ENCODE measurements at places on chromosomes 11 and 22.

DNA sequence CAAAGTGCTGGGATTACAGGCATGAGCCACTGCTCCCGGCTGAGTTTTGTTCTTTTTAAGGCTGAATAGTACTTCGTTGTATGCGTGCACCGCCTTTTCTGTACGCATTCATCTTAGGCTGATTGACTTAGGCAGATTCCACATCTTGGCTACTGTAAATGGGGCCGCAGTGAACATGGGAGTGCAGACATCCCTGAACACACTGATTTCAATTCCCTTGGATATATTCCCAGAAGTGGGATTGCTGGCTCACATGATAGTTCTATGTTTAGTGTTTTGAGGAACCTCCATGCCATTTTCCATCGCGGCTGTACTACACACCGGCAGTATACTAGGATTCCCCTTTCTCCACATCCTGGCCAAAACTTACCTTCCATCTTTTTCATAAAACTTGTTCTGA lies 10.4 kb upstream of the ZNF74 start:
- no peak overlapping the region for H3K4me3 ChIP-seq
- H3K36me3 ChIP-seq: no peaks in the 10 kb centered on the region
- H3K27me3 ChIP-seq: peaks cover 2% of the 10 kb centered on the region
- H3K4me1 ChIP-seq: no peaks in the 10 kb centered on the region

- H3K4me3 ChIP-seq: no peak overlapping the region
- peaks cover 4% of the 10 kb centered on the region for H3K36me3 ChIP-seq
- peaks cover 21% of the 10 kb centered on the region for H3K4me1 ChIP-seq
- no peaks in the 10 kb centered on the region for H3K27me3 ChIP-seq
- H3K27ac ChIP-seq: no peak overlapping the region
Measured at GRCh38 chr11:125516245-125516644, 20.2 kb upstream of the FEZ1 start.

- H3K27ac ChIP-seq: no peak overlapping the region
- DNase-seq: no peak
- no peaks in the 10 kb centered on the region for H3K4me1 ChIP-seq
- peaks cover 2% of the 10 kb centered on the region for H3K27me3 ChIP-seq
- H3K36me3 ChIP-seq: peaks cover 3% of the 10 kb centered on the region
- H3K4me3 ChIP-seq: no peak overlapping the region
Measured at GRCh38 chr11:72497731-72498130, 63.4 kb upstream of the CLPB start.

- peaks cover 5% of the 10 kb centered on the region for H3K36me3 ChIP-seq
- no peak overlapping the region for H3K27ac ChIP-seq
- no peak for DNase-seq
- peaks cover 18% of the 10 kb centered on the region for H3K4me1 ChIP-seq
- H3K4me3 ChIP-seq: peak overlapping the region; percentile 98
Measured at GRCh38 chr11:47377571-47378009, 757 bp downstream of the SPI1 start.

DNA sequence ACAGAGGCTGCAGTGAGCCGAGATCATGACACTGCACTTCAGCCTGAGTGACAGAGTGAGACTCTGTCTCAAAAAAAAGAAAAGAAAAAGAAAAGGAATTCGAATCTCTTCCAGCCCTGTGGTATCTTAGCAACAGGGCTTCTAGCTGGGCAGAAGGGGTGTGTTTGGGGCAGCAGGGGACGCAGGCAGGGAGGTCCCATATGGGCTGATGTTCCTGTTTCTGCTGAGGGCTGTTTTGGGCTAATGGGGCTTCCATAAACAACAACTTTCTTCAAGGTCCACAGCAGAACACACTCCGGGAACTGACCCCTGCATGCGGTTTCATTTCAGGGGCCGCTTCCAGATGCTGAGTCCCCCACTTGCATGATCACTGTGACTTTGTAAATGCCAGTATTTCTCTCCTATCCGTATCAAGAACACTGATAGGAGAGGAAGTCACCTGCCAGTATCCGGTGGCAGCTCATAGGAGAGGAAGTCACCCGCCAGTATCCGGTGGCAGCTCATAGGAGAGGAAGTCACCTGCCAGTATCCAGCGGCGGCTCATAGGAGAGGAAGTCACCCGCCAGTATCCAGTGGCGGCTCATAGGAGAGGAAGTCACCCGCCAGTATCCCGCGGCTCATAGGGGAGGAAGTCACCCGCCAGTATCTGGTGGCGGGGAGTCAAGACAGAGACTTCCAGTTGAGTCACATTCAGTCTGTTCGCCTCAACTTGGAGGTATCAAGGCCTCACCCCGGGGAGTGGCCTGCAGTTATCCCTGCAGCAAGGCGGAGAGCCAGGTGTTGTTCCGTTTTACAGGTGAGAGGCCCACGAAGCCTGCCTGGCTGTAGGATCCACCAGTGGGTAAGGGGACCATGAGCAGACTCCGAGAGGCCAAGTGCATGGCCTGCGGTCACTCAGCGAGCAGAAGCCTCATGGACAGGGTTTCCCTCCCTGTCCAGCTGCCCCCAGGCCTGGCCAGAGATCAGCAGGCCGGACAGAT lies 8.3 kb upstream of the FGF19 start:
- peaks cover 6% of the 10 kb centered on the region for H3K4me1 ChIP-seq
- H3K36me3 ChIP-seq: no peaks in the 10 kb centered on the region
- no peak for DNase-seq
- H3K4me3 ChIP-seq: no peak overlapping the region

- H3K27ac ChIP-seq: peak within 1 kb of the TSS; percentile 95
- H3K36me3 ChIP-seq: peaks cover 11% of the 10 kb centered on the region
- H3K4me3 ChIP-seq: peak within 1 kb of the TSS; percentile 100
- peak; percentile 58 for DNase-seq
Measured at GRCh38 chr22:39013942-39014722, at the start of gene APOBEC3C. Gene APOBEC3C (plus strand): TSS chr22:39014257. CDS start chr22:39014363, 106 bp downstream.

DNA sequence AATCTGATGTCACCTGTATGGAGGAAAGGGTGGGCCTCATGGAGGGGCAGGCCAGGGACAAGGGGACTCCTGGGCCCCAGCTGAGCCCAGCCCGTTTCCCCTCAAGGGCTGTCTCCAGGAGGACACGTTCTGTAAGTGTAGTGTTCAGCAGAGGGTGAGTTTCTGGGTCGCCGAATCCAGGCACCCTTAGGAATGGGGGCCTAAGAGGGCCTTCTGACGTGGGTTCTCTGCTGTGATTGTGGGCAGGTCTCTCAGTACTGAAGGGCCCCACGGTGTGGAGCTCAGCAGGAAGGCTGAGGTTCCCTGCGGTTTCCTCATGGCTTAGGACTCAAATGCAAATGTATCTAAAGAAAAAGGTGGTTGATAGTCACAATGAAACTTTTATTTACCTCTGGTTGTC lies 6.5 kb downstream of the PTDSS2 start:
- peak overlapping the region; percentile 56 for H3K4me3 ChIP-seq
- peak overlapping the region; percentile 73 for H3K27ac ChIP-seq
- H3K36me3 ChIP-seq: peaks cover 5% of the 10 kb centered on the region
- DNase-seq: no peak
- H3K27me3 ChIP-seq: no peaks in the 10 kb centered on the region

GRCh38 chr11:134350381-134350780 lies 18.6 kb downstream of the GLB1L2 start:
- no peaks in the 10 kb centered on the region for H3K36me3 ChIP-seq
- H3K27me3 ChIP-seq: peaks cover 9% of the 10 kb centered on the region
- no peak overlapping the region for H3K27ac ChIP-seq
- DNase-seq: no peak
- peak overlapping the region; percentile 45 for H3K4me3 ChIP-seq

GRCh38 chr11:8219257-8220021 lies 44.2 kb downstream of the LMO1 start:
- no peak overlapping the region for H3K27ac ChIP-seq
- H3K36me3 ChIP-seq: no peaks in the 10 kb centered on the region
- no peak overlapping the region for H3K4me3 ChIP-seq
- DNase-seq: no peak

GRCh38 chr11:98766903-98767302 lies 253.8 kb upstream of the CNTN5 start:
- no peak overlapping the region for H3K4me3 ChIP-seq
- no peaks in the 10 kb centered on the region for H3K36me3 ChIP-seq
- no peak for DNase-seq

DNA sequence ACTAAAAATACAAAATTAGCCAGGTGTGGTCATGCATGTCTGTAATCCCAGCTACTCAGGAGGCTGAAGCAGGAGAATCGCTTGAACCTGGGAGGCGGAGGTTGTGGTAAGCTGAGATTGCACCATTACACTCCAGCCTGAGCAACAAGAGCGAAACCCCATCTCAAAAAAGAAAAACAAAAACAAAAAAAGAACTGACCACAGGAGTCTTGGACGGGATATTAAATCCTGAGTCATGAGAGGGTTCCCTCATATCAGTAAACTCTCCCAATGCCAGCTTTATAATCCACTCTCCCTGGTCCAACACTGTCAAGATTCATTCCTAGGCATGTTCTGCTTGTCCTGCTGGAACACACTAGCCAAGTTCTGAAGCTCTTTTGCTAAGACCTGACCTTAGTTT lies 61.5 kb upstream of the EP300 start:
- peaks cover 5% of the 10 kb centered on the region for H3K4me1 ChIP-seq
- H3K36me3 ChIP-seq: no peaks in the 10 kb centered on the region
- DNase-seq: no peak
- no peak overlapping the region for H3K4me3 ChIP-seq
- no peak overlapping the region for H3K27ac ChIP-seq
- no peaks in the 10 kb centered on the region for H3K27me3 ChIP-seq

- H3K4me3 ChIP-seq: no peak overlapping the region
- peaks cover 9% of the 10 kb centered on the region for H3K4me1 ChIP-seq
- no peak for DNase-seq
- H3K27me3 ChIP-seq: peaks cover 13% of the 10 kb centered on the region
- no peaks in the 10 kb centered on the region for H3K36me3 ChIP-seq
Measured at GRCh38 chr22:36562261-36562835, 33.4 kb upstream of the EIF3D start.

Measured in memory B cell (primary cell).